Activated T-cell treated with anti-CD3 and anti-CD28 coated beads for 1 hour (primary cell): ENCODE measurements at places on chromosomes 5 and 9.

GRCh38 chr5:129405222-129405621, 54.9 kb upstream of the ADAMTS19 start:
- DNase-seq: no peak

- no peak for DNase-seq
Measured at GRCh38 chr9:123450996-123451395, 95.0 kb downstream of the CRB2 start.

- DNase-seq: no peak
Measured at GRCh38 chr9:124487260-124488182, 19.7 kb downstream of the NR5A1 start.

GRCh38 chr9:137293094-137293481, 9.0 kb downstream of the NRARP start:
- DNase-seq: no peak

DNA sequence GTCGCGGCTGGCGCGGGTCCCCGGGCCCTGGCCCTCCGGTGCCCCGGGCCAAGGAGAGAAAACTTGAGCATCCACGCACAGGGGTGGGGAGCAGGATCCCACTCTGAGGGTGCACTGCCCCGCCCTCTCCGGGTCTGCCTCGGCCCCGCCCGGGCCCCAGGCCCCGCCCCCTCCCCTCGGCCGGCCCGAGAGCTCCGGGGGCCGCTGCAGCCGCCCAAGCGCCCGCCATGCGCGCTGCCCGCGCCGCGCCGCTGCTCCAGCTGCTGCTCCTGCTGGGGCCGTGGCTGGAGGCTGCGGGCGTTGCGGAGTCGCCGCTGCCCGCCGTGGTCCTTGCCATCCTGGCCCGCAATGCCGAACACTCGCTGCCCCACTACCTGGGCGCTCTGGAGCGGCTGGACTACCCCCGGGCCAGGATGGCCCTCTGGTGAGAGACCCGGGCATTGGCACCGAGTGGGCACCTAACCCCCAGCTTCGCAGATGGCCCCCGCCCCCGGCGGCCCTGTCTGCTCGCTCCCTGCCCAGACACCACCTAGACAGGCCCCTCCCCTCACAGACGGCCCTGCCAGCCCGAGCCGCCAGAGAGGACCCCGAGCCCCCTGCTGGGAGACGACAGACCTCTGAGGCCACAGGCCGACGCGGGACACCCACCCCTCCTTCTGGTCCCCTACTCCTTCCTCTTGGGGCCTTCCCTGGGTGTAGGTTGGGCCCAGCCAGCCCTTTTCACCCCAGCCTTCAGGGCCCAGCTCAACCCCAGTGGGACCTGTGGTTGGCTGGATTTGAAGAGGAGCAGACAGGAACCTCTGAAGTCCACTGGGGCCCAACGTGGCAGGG, at the start of gene CERCAM:
Gene CERCAM (plus strand): TSS at position 207 of the 831 bp plus-strand sequence. CDS start 21 bp downstream, at position 228.
- DNase-seq: peak; percentile 33

GRCh38 chr5:154813158-154813557, 37.2 kb downstream of the FAXDC2 start:
- no peak for DNase-seq

GRCh38 chr9:3433066-3433465, 92.7 kb downstream of the RFX3 start:
- no peak for DNase-seq

DNA sequence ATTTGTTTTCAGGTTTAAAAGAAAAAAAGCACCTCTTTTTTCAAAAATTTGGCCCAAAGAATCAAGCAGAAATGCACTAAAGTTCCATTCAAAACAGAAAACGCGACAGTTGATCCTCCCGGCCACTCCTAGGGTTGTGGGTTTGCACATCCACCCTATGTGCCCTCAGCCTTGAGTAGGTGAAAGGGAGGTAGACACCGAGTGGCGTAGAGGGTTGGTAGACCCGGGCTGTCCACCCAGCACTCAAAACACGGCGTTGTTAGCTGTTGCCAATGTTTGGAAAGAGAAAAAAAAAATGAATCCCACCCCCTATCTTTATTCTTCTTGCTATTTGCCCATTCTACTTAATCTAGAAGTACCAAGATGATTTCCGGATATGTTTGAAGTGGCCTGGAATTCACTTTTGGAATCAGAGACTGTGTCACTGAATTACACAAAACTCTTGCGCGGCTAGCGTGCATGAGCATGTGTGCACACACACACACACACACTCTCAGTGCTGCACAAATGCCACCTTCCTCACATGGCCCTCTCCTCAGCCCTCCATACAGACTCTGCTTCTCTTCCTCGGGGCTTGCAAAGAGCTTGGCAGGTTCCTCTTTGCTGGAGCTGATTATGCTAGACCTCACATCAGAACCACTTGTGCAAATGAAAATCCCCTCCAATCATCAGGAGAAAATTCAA, 110.2 kb upstream of the HAND1 start:
- no peak for DNase-seq
